HFF-Myc (cell line): ENCODE measurements at places on chromosomes 1 and 21.

GRCh38 chr1:6859415-6860343 lies 74.4 kb downstream of the CAMTA1 start:
- peak; percentile 92 for DNase-seq

GRCh38 chr1:236888903-236889302 lies 93.8 kb downstream of the MTR start:
- no peak for DNase-seq

- no peak for DNase-seq
These were observed 314.9 kb downstream of the USP25 start for GRCh38 chr21:16044676-16045075.

- no peak for DNase-seq
These were observed 22.7 kb downstream of the UTP25 start for GRCh38 chr1:209850342-209850979.

DNA sequence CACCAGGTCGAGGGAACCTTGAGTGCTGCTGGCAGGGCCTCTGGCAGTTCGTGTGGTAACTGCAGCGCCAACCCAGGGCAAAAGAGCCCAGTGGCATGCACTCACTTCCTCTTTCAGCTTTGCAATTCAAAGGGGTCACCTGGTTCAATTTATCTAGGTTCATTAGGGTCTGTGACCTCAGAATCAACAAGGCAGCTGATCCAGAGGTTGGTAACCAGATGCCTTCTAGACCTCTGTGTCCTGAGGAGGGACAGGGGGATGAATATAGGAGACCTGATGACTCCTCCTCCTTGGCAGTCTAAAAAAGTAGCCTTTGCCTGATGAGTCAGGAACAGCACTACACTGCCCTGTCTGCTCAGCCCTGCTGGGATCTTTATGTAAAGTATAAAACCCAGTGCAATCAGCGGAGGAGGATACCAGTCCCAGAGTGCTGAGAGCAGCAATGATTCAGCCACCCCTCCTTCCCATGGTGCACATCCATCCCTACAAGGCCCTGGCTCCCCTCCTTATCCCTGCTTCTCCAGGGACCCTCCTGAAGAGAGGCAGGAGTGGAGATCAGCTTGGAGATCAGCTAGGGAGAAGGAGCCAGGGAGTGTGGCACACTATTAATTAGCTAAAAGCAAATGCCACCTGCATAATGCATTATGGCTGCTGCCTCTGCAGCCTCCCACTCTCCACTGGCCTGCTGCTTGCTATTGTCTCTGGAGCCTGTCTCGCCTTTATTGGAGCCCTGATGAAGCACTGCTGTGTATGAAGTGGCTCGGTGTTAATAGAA lies 11.2 kb upstream of the FMOD start:
- DNase-seq = no peak

GRCh38 chr1:150970808-150971582 lies 3.6 kb downstream of the CERS2 start:
- no peak for DNase-seq
